ENCODE measurements at places on chromosomes 16 and 17.

DNA sequence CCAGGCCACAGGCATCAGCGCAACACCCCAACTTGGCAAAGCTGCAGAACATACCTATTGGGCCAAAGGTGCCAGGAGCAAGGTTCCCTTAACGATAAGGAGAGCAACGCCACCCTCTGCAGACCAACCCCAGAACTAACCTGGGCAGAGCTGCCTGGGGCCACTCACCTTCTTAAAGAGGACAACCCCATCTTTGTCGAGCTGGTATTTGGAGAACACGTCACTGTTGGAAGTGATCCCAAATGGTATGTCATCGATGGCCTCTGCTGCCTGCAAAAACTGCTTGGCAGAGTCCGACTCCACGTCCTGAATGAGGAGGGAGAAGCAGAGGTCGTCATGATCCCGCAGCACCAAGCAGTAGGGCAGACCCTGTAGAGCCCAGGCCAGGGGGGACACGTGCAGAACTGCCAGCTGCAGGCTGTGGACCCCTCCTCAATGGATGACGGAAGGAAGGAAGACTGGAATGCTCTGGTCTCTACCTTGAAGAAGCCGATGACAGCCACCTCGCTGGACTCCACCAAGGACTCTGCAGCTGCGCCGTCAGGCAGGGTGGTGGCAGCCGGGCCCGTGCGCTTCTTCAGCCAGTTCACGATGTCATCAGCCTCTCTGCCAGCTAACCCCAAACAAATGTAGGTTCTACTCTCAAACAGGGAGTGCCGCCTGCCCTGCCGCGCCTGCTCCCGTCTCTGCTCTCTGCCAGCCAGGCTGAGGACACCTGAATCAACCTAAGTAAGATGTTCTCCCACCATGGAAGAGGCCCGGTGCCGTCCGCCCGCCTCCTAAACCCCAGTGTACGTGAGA, 5.2 kb downstream of the P4HB start:
- DNase-seq = no peak

DNA sequence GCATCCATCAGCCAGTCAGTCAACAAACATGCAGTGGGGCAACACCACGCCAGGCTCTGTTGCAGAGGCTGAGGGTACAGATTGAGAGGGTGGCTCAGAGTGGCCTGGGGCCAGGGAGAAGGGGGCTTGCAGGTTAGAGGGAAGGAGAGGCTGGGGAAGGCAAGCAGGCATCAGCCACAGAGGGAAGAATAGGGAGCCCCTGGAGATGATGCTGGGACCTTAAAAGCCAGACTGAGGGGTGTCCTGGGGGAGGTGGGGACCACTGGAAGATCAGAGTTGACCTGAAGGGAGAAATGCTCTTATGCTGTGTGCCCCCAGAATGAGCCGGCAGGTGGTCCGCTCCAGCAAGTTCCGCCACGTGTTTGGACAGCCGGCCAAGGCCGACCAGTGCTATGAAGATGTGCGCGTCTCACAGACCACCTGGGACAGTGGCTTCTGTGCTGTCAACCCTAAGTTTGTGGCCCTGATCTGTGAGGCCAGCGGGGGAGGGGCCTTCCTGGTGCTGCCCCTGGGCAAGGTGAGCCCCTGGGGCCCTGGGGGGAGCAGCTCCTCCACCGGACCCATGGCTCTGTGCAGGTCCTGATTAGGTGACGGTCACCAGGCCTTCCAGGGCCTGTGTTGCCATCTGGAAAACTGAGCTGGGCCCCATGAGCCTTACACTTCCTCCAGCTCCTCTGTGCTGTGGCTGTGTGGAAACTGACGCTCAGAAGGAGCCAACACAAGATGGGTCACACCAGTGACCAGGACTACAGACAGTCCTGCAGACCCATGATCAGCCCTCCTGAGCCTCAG, 1.7 kb downstream of the CORO1A start:
- no peak for DNase-seq

DNA sequence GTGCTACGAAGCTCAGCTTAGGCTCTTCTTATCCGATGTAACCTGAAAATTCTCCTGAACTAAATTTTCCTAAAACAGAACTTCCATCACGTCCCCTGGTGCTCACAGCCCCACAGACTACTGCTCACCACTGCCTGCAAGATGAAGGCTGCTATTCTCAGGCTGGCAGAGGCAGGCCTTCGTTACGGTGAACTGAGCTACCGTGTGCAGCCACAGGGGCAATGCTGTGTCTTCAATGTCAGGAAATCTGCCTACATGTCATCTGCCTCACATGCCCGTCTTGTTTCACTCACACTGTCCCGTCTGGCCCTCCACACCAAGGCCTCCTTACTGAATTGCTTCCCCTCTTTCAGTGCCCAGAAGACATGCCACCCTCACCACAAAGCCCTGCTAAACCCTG, 15.9 kb downstream of the EMC8 start:
- no peak for DNase-seq

GRCh38 chr17:28372945-28373274, 1.4 kb downstream of the SARM1 start:
- no peak for DNase-seq

DNA sequence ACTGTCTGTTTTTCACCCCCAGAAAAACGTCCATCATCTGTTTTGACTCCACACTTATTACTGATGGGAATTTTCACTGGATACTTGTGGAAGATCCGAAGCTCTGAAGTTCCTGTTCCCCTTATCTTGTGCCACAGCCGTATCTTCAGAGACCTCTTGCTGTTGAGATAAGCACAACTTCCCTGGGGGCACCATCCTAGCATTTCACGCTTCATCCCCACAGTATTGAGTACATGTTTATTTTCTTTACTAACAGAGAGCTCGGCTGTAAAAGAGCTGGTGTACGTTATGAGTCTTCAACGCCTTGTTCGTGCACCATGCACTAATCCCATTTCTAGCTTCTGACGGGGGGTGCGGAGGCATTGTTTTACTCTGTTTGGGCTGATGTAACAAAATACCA, 813.6 kb upstream of the EEF2KMT start:
- DNase-seq = no peak

DNA sequence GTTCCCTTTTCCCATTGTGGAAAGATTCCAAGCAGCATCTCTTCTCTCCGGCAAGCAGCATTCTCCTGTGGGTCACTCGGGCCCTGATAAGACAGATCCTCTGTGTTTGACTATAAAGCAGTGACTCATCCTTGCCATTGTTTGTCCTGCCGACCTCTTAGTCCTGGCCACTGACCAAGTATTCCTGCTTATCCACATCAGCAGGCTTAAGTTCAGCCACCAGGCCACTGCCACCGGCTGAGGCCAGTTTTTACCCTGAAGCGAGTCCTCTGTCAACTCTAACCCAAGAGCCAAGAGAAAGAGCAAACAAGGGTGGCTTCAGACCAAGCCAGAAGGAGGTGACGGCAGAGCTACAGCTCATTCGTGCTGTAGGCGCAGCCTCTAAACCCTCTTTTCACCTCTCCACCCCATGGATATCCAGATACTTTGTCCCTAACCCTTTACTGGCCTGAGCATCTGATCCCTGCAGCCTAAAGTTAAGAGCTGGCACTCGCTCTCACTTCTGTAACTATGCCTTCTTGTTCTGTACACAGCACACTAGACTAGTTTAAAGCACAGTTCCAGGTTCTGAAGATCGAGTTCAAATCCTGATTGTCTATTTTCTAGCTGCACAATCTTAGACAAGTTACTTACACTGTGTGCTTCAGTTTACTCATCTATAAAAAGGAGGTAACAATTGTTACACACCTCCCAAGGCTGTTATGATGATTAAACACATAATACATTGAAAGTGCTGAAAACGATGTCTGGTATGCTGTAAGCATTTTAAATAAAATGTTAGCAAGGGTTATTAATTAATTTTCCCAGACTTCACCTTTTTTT, 31.0 kb downstream of the SOX9 start:
- DNase-seq = no peak

DNA sequence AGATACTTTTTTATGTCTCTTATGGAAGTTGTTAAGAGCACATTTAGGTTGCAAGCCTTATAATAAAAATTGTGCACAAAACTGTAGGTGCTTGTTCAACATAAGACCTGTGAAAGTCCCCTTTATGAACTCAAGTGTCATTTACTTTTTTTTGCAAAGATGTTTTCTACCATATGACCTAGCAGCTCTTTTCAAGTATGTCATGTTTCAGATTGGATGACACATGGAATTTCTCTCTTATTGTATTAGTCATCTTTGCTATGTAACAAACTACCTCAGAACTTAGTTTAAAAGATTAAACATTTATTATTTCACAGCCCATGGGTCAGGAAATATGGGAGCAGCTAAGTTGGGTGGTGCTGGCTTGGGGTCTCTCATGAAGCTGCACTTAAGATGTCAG, 57.9 kb downstream of the PHKB start:
- no peak for DNase-seq

GRCh38 chr17:3753624-3754023, 29.9 kb downstream of the HASPIN start:
- DNase-seq = no peak

DNA sequence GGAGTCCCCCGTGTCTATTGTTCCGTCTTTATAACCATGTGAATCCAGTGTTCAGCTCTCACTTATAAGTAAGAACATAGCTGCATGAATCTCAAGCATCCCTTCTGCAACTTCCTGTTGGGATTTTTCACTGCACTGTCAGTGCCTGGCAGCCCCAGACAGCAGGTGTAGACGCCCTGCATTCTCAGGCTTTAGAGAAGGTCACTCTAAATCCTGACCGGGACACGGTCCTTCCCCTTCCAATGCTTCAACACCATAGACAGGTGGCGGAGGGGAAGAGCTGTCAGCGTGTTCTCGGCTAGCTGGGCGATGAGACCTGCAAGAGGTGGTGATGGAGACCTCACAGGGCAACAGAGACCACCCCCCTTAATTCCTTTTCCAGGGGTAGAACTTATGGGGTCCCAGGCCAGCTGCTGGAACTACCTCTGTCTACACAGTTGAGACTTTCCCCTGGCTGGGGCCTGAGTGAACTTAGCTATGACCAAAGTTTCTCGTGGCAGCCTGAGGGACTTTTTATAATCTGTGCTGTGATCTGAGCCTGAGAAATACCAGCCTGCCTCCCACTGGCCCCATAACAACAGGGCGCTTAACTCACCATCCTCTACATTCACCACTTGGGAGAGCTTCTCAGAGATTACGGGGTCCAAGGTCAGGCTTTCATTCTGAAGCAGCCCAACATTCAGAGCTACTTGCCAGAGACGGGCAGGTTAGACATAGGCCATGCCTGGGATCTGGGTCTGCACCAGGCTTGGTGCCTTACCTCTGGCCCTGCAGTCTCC, 143.2 kb upstream of the TNRC6C start:
- DNase-seq = no peak

Measured in esophagus squamous epithelium (tissue), 5 donors.